Bronchial smooth muscle cell (primary cell): ENCODE measurements at places on chromosomes 7 and 10. TPM values are rescaled to one million over a fixed set of nuclear protein-coding genes. Genes with fewer than 3 reads are reported as not detected.

The MSMB gene
- not detected in 2 replicates for total RNA-seq

The ZPBP gene
- not detected in 2 replicates for total RNA-seq

The SMO gene
- total RNA-seq: 8.7 and 26.5 TPM in 2 replicates

The NRCAM gene
- 0.17 and 1.4 TPM in 2 replicates for total RNA-seq

The ASIC3 gene
- total RNA-seq: 0.09 TPM in 1 of 2 replicates, not detected in the other

The BCL7B gene
- 11.2 and 11.7 TPM in 2 replicates for total RNA-seq

The WNT8B gene
- total RNA-seq: not detected in 2 replicates

The RASA4 gene
- 8.4 and 13.2 TPM in 2 replicates for total RNA-seq

The ADAM12 gene
- total RNA-seq: 9.1 and 11.5 TPM in 2 replicates

The RNF32 gene
- total RNA-seq: 1.3 and 2.8 TPM in 2 replicates

The CD36 gene
- total RNA-seq: 1.0 and 3.5 TPM in 2 replicates

The GLCCI1 gene
- total RNA-seq: 4.1 and 13.8 TPM in 2 replicates

The NRG3 gene
- total RNA-seq: not detected in 2 replicates

The AMZ1 gene
- total RNA-seq: 0.32 and 0.43 TPM in 2 replicates

The H2BK1 gene
- not detected in 2 replicates for total RNA-seq

The SAMD9 gene
- total RNA-seq: 9.5 and 15.6 TPM in 2 replicates

The ACTA2 gene
- 53.0 and 99.3 TPM in 2 replicates for total RNA-seq

The TLX1 gene
- not detected in 2 replicates for total RNA-seq

The NFE2L3 gene
- total RNA-seq: 0.63 and 1.9 TPM in 2 replicates

The SEC23IP gene
- 22.4 and 28.9 TPM in 2 replicates for total RNA-seq

The GPR37 gene
- 1.8 and 4.7 TPM in 2 replicates for total RNA-seq

The CPXM2 gene
- 9.3 and 41.5 TPM in 2 replicates for total RNA-seq

The PPIA gene
- total RNA-seq: 773 and 1,099 TPM in 2 replicates

The CAPZA2 gene
- 78.4 and 92.7 TPM in 2 replicates for total RNA-seq

The JAZF1 gene
- total RNA-seq: 5.9 and 6.0 TPM in 2 replicates

The LARP4B gene
- total RNA-seq: 15.0 and 17.2 TPM in 2 replicates

The EEPD1 gene
- total RNA-seq: 7.1 and 13.0 TPM in 2 replicates

The AGAP5 gene
- 2.7 and 2.8 TPM in 2 replicates for total RNA-seq

The RADIL gene
- total RNA-seq: 0.26 and 0.32 TPM in 2 replicates

The HOXA6 gene
- 0.09 and 0.16 TPM in 2 replicates for total RNA-seq

The GPR26 gene
- not detected in 2 replicates for total RNA-seq

The IDI2 gene
- total RNA-seq: 0.09 TPM in 1 of 2 replicates, not detected in the other
